SJSA1 (cell line): ENCODE measurements at places on chromosomes 12 and 14.

DNA sequence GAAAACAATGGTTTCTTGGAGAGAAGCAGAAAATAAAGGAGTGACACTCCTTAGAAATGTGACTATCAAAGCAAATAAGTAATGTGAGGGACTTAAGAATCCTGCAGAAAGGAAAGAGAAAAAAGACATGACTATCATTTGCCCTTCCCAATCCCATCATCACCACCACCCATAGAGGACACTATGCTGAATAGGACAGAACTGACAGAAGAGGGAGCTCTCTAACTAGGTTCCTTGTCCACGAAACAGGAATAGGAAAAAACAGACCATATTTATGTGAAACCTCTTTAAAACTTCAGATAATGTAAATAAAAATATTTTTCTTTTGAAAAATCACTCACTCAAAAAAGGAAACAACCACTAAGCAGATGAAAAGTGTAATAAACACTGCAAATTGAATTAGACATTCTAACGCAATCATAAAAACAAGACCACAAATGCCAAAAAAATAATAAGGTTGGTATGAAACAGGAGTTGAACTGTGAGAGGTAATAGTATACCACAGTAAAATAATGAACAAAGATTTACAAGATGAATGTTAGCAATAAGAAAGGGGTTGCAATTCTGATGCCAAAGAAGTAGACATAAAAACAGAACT, 24.1 kb downstream of the KLRD1 start:
- H3K27me3 ChIP-seq, result no peaks in the 10 kb centered on the region; the same call in 1 of the 2 replicates
- H3K4me3 ChIP-seq, result no peak overlapping the region
- DNase-seq, result no peak
- no peaks in the 10 kb centered on the region for H3K4me1 ChIP-seq
- H3K36me3 ChIP-seq, result no peaks in the 10 kb centered on the region

DNA sequence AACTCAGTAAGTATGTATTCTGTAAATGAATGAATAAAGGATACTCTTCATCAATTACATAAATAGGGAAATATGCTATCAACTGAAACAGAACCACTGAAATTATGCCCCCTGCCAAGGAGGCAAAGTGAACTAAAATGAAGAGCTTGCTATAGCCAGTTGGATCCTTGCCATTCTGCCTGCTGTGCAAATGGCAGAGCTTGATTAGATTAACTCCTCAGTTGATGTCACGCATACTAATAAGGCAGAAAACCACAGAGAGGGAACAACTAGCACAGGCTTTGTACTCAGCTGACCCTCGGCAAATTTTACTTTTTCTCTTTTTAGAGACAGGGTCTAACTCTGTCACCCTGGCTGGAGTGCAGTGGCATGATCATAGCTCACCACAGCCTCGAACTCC, 36.7 kb upstream of the FERMT2 start:
- H3K4me3 ChIP-seq, result no peak overlapping the region
- no peaks in the 10 kb centered on the region for H3K4me1 ChIP-seq
- no peak for DNase-seq

- no peak overlapping the region for H3K27ac ChIP-seq
- H3K36me3 ChIP-seq, result no peaks in the 10 kb centered on the region
- no peak for DNase-seq
- no peaks in the 10 kb centered on the region for H3K4me1 ChIP-seq
- H3K4me3 ChIP-seq, result no peak overlapping the region
Measured at GRCh38 chr12:54662026-54662425, 13.9 kb upstream of the DCD start.

DNA sequence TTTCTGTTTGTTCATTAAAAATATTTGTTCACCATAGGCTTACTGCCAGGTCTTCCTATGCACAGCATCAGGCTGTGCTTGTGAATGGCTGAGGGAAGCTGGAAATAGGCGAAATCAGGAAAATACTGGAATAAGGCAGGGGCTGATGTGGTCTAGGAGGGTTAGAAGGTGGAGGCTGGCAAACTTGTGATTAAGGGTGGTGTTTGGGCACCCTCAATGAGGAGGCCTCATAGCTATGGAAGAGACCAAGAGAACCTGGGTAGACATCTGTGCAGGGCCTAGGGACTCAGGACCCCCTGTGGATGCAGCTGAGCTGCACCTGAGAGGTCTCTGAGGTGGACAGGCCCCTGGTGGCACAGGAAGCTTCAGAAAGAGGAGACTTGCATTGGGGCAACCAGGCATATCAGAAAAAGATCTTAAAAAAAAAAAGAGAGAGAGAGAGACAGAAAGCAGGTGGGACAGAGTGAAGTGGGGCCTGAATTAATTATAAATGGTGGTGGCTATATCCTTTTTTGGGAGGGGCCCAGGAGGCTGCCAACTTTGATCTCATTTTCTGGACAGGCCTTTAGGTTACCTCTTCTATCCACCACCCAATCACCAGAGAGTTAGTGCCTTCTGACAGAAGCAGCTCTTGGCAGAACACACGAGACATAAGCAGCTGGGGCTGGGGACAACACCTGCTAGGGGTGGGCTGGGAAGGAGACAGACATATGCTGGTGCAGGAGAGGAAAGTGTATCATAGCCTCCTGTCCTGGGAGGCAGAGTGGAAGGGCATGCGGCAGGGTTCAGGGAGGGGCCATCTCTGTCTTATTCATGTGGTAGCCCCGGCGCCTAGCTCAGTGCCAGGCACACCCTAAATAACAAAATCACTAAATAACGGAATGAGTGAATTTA, 46.7 kb upstream of the ATP23 start:
- no peak overlapping the region for H3K4me3 ChIP-seq
- H3K27me3 ChIP-seq, result no peaks in the 10 kb centered on the region
- peaks cover 77% of the 10 kb centered on the region for H3K4me1 ChIP-seq
- peak overlapping the region; percentile 76 for H3K27ac ChIP-seq
- no peak for DNase-seq

DNA sequence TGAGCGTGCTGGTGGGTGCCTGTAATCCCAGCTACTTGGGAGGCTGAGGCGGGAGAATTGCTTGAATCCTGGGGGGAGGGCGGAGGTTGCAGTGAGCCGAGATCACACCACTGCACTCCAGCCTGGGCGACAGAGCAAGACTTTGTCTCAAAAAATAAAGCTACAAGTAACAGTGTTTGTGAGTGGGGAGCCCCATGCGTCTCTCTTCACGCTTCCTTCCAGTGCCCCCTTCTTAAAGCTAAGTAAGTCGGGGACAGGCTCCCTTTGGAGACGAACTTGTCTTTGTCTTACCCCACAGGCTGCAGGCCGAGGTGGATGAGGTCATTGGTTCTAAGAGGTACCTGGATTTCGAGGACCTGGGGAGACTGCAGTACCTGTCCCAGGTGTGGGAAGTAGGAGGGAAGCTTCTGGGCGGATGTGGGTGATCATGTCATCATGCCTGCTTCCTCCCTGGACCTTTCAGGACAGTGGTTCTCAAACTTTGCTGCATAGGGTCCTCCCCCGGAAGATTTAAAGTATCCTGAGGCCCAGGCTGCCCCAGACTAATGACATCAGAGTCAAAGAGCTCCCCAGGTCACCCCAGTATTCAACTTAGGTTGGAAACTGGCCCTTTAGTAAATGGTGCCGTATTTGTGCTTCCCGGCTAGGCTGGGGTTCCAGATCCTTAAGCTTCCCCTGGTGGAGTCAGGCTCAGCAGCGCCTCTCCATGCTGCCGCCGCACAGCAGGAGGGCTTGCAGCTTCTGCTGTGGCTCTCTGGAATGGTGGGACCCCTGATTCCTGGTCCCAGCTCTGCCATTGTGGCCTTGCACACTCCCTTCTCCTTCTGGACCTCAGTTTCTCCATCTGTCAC, 37.1 kb downstream of the CYP46A1 start:
- H3K27me3 ChIP-seq, result no peaks in the 10 kb centered on the region
- peak; percentile 24 for DNase-seq
- no peaks in the 10 kb centered on the region for H3K36me3 ChIP-seq
- no peak overlapping the region for H3K4me3 ChIP-seq

GRCh38 chr14:104108570-104109541, 23.4 kb downstream of the ASPG start:
- no peak overlapping the region for H3K4me3 ChIP-seq
- H3K27me3 ChIP-seq, result 0 out of 2 replicates have a peak, but pooled peaks cover 3% of the 10 kb centered on the region
- H3K36me3 ChIP-seq, result no peaks in the 10 kb centered on the region
- H3K27ac ChIP-seq, result no peak overlapping the region
- DNase-seq, result no peak

- peak; percentile 40 for DNase-seq
- H3K4me3 ChIP-seq, result no peak overlapping the region
- peak overlapping the region; percentile 73 for H3K27ac ChIP-seq
- H3K4me1 ChIP-seq, result peaks cover 17% of the 10 kb centered on the region
- no peaks in the 10 kb centered on the region for H3K36me3 ChIP-seq
Measured at GRCh38 chr12:127272864-127273263, 994.1 kb upstream of the TMEM132C start.

DNA sequence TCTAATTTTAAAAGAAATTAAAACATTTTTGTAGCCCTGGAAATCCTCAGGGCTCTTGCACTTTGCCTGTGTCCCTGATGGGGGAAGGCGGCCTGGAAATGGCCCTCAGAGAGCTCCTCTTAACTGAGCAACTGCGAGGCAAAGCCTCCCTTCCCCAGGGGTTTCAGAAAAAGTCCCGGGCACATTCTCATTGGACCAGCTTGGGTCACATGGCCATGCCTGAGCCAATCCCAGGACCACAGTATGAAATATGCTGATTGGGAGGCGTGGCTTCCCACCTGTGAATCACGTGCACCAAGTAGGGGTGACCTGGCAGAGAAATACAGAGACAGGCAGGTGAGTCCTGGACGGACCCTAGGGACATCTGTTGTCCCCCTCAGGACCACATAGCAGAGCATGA, 90.4 kb upstream of the SFSWAP start:
- no peaks in the 10 kb centered on the region for H3K36me3 ChIP-seq
- no peaks in the 10 kb centered on the region for H3K4me1 ChIP-seq
- H3K27me3 ChIP-seq, result peaks cover 3% of the 10 kb centered on the region
- H3K27ac ChIP-seq, result no peak overlapping the region
- no peak overlapping the region for H3K4me3 ChIP-seq
- DNase-seq, result no peak

DNA sequence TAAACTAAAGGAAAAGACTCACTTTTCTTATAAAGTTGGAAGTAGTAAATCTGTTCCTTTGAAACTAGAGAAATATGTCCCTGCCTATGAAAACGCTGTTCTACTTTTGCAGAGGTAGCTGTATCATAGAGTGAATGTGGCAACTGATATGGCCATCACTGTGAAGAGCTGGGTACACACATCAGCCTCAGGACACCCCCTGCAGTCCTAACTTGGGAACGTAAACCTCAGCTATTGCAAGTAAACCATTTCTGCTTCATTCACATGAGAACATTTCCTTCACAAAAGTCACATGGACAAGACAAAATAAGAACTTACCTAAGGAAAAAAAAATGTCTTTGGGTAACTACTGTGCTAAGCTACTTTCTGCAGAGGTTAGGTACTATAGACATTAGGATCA, 233.3 kb upstream of the PPFIA2 start:
- no peak for DNase-seq
- H3K4me3 ChIP-seq, result no peak overlapping the region
- H3K27me3 ChIP-seq, result no peaks in the 10 kb centered on the region

GRCh38 chr12:50727466-50727865, 36.4 kb upstream of the ATF1 start:
- peaks cover 4% of the 10 kb centered on the region for H3K4me1 ChIP-seq
- H3K4me3 ChIP-seq, result no peak overlapping the region
- DNase-seq, result no peak

- H3K4me1 ChIP-seq, result peaks cover 1% of the 10 kb centered on the region
- no peak overlapping the region for H3K27ac ChIP-seq
- H3K27me3 ChIP-seq, result no peaks in the 10 kb centered on the region
- no peaks in the 10 kb centered on the region for H3K36me3 ChIP-seq
- no peak for DNase-seq
Measured at GRCh38 chr12:94284046-94284445, 135.7 kb downstream of the PLXNC1 start.

- no peak for DNase-seq
- H3K4me1 ChIP-seq, result no peaks in the 10 kb centered on the region
- no peak overlapping the region for H3K27ac ChIP-seq
- H3K4me3 ChIP-seq, result no peak overlapping the region
Measured at GRCh38 chr12:70154960-70155589, 88.2 kb upstream of the CNOT2 start.

DNA sequence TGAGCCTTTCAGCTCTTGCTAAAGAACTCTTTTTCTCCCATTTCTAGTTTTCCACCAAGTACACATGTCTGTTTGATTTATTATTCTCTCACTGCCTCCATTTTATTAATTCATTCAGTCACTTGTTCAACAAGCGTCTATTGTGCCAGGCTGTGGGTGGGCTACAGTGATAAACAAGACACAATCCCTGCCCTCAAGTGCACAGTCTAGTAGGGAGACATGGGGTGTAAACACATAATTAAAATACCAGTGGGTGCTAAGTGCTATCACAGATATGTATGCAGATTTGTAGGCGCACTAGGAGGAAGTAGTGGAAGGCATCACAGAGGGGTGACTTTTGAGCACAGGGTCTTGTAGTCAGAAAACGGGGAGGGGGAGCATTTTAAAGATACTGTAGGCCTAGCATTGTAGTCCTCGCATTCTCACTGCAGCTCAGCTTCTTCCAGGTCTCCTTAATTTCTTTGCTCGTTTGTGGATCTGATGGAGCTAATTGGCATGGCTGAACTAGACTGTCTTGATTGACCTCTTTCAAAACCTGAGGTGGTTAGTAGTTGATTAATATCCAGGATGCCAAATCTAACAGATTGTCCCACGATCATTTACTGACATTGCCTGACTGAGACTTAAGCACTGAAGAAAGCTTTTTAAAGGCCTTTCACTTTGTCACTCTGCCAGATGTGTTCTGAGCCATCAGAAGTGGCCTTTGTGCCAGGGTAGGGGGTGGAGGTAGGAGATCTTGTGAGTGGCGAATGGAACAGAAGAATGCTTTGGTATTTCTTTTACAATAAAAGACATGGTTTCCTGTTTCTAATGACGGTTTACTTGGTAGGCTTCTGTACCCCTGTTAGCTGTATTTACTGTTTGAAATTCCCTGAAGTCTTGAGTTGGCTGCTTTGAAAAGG, 116.9 kb downstream of the DIP2B start:
- H3K4me3 ChIP-seq, result no peak overlapping the region
- no peaks in the 10 kb centered on the region for H3K27me3 ChIP-seq
- DNase-seq, result peak; percentile 59
- peak overlapping the region; percentile 32 for H3K27ac ChIP-seq
- no peaks in the 10 kb centered on the region for H3K36me3 ChIP-seq

- DNase-seq, result no peak
- no peak overlapping the region for H3K4me3 ChIP-seq
- H3K36me3 ChIP-seq, result no peaks in the 10 kb centered on the region
- H3K4me1 ChIP-seq, result no peaks in the 10 kb centered on the region
- no peak overlapping the region for H3K27ac ChIP-seq
- H3K27me3 ChIP-seq, result no peaks in the 10 kb centered on the region
Measured at GRCh38 chr14:84421621-84422020, 1108.3 kb upstream of the FLRT2 start.
